ENCODE measurements at places on chromosomes 3 and 15.

- peak; percentile 68 for DNase-seq
Observed at GRCh38 chr15:75945953-75946352, 42.3 kb downstream of the FBXO22 start.

DNA sequence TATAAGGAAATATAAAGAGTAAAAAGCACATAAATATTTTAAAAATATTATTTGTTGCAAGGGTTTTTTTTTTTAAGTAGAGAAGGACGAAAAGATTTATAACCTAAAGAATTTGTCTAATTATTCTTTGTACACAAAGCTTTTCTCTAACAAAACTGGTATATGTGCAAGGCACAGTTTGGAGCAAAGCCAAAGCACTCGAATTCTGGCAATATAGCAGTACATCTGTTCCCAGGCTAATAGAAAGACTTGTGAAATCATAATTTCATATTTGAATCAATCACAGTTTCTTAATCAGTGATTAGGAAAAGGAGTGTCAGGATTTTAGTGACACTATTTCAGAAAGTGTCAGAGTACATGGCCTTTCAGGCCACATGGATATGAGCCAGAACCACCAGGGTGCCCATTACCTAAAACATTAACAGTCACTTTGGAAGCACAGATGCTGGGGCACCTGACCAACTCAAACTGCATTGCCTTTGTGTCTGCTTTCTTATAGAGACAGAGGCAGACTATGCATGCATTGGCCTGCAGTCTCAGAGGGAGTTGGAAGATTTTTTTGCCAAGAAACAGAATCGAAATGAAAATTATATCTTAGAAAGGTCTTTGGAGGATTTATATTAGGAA lies 651.8 kb upstream of the SGO1 start:
- DNase-seq: no peak

DNA sequence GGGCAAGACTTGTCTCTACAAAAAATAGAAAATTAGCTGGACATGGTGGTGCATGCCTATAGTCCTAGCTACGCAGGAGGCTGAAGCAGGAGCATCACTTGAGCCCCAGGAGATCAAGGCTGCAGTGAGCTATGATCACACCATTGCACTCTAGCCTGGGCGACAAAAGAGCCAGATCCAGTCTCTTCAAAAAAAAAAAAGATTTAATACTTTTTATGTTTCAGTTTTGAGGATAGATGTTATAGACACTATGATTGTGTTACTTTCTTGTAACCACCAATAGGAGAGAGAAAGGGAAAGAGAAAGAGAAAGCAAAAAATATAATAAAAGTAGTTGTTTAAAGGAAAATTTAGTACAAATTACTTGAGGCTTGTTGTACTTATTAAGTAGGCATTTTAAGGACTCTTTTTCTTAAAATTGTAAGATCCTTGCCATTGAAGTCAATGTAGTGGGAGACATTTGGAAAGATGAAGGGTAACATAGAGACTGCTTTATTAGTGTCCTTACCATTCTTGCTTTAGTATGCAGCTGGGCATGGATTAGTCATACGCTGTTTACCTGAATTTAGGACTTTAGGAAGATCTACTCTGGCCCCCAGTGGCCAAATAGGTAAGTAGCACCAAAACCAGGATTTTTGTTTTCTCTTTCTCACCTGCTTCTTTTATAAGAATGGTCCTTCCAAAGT lies 35.1 kb upstream of the ZDHHC23 start:
- DNase-seq: peak; percentile 27

DNA sequence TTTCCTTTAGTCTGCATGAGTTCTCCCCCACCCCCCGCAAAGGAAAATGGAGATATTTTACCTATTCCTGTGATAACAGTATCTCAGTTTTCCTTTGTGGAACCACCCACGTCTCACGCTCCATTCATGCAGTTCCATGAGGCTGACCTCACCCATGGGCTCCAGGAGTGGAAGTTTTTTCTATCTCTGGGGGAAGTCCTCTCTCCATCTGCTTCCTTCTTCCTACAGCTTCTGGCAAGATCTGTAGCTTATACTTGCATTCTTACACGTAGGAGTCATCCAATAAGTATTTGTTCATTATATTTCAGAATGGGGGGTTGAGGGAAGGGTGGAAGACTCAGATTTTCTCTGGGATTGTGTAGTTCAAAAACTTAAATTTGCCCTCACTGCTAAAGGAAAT lies 5.8 kb upstream of the GLCE start:
- peak; percentile 84 for DNase-seq

DNA sequence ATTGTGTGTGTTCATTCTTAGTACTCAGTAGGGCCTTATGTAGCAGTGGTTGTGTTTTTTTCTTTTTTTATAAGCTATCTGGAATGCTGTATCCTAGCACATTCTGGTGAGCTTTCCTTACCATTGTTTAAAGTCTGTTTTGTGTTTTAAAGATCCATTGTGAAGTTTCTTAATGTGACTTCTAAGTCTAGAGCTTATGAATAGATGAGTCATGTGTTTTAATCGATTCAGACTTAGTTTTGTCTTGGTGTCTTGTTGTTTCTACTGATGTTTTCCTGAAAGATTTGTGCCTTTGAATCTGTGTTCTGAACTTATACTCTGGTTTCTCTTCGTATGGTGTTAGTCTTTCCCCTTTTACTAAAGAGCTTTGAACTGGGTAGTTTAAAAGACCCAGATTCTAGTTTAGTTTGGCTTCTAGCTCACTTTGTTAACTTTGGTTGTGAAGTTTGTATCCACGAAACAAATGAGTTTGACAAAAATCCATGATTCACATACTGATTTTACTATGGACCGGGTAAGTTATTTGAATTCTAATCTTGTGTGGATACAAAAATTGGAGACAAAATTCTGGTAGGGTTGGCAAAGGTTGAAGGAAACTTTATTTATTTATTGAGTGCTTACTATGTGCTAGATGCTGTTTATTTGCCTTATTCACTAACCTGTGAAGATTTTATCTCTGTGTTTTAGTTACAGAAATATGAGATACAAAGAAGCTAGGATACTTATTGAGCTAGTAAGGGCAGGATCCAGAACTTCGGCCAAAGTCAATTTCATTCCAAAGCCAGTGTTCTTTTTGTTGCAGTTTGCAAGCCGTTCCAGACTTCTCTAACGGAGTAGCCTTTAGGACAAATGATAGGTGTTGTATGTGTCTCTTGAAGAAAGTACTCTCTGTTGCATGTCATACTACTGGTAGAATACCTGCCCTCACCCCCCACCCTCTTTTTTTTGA lies 24.8 kb downstream of the AKAP13 start:
- DNase-seq: no peak

- no peak for DNase-seq
Observed at GRCh38 chr3:31707286-31707685, 174.6 kb downstream of the STT3B start.

GRCh38 chr3:71421820-71422566 lies 161.5 kb downstream of the FOXP1 start:
- DNase-seq: no peak

GRCh38 chr3:52246264-52246620 lies 683 bp downstream of the PPM1M start:
- DNase-seq: no peak

- no peak for DNase-seq
Observed at GRCh38 chr3:9595877-9596276, 42.3 kb upstream of the LHFPL4 start.

- DNase-seq: no peak
Observed at GRCh38 chr3:153628591-153628990, 466.6 kb downstream of the RAP2B start.

- no peak for DNase-seq
Observed at GRCh38 chr3:71854706-71855105, 69.8 kb upstream of the PROK2 start.

DNA sequence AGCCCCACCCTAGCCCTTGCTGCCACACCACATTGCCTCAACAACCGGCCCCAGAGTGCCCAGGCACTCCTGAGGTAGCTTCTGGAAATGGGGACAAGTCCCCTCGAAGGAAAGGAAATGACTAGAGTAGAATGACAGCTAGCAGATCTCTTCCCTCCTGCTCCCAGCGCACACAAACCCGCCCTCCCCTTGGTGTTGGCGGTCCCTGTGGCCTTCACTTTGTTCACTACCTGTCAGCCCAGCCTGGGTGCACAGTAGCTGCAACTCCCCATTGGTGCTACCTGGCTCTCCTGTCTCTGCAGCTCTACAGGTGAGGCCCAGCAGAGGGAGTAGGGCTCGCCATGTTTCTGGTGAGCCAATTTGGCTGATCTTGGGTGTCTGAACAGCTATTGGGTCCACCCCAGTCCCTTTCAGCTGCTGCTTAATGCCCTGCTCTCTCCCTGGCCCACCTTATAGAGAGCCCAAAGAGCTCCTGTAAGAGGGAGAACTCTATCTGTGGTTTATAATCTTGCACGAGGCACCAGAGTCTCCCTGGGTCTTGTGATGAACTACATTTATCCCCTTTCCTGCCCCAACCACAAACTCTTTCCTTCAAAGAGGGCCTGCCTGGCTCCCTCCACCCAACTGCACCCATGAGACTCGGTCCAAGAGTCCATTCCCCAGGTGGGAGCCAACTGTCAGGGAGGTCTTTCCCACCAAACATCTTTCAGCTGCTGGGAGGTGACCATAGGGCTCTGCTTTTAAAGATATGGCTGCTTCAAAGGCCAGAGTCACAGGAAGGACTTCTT lies 39.1 kb downstream of the MESD start:
- no peak for DNase-seq

- DNase-seq: no peak
Observed at GRCh38 chr15:100723315-100723801, 121.0 kb downstream of the ASB7 start.

- no peak for DNase-seq
Observed at GRCh38 chr3:151085889-151086483, 522 bp downstream of the MED12L start.
